ENCODE measurements at places on chromosomes 2 and 18.

DNA sequence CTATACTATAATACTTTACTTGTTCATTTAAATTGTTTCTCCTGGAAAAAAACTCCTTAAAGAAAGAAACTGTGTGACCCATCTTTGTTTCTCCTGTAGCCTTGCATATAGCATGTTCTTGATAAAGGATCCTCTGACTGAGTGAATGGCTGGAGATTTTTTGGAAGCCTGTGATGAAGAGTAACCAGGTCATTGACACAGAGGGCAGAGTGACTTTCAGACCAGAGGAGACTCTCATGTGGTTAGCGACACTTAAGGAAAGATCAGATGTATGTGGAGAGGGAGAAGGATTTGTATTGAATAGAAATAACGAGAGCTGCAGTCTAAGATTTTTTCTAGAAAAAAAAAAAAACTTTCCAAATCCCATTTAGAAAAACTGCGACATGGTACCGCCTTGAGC, 85.5 kb downstream of the TRIM43 start:
- DNase-seq, result no peak

DNA sequence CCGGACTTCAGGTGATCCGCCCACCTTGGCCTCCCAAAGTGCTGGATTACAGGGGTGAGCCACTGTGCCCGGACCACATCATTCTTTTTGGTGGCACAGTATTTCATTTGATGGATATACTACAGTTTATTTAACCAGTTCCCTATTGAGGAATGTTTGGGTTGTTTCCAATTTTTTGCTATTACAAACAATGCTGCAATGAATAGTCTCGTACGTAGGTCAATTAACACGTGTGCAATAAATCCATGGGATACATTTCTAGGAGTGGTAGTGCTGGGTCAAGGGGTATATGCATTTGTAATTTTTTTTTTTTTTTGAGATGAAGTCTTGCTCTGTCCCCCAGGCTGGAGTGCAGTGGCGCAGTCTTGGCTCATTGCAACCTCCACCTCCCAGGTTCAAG, 28.4 kb upstream of the XPO1 start:
- no peak for DNase-seq

GRCh38 chr2:74843899-74844298, 10.0 kb downstream of the HK2 start:
- peak; percentile 47 for DNase-seq

DNA sequence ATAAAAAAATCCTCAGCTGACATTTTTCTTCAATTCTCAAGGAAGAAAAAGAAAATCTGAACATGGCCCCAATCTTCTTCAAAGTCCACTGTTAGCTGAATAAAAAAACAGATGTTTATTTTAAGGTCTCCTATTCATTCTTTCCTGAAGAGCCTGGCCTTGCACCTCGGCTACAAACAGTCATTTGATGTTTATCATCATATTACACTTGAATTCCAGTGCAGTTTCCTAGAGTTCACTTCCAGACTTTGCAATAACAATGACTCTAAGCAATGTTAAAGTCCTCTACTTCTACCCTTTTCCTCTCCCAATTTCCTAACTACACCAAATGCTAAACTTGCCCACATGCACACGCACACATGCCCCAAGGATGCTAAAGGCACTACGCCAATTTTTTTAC, 70.1 kb downstream of the NOL10 start:
- DNase-seq, result no peak

DNA sequence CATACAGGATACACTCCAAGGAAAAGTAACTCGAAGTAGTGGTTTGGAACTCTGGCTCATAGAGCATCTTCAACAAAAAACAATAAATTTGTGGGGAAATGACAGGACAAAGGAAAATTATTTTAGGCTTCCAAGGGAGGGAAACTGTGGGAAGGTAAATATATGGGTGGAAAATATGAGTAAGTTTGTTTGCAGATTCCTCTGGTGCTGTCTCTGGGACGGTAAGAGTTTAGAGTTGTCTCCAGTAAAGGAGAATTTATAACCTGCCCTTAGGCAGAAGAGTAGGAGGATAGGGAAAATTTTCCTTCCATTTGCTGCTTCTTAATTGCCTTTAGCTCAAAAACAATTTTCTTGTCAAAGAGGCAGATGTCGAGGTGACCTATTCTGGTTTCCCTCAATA, 19.3 kb downstream of the HNMT start:
- no peak for DNase-seq

GRCh38 chr2:17461087-17461475, 57.2 kb downstream of the RAD51AP2 start:
- no peak for DNase-seq

GRCh38 chr2:150371044-150371818, 116.2 kb downstream of the RND3 start:
- no peak for DNase-seq

- no peak for DNase-seq
These were observed 71.7 kb downstream of the POLR1A start for GRCh38 chr2:86033751-86034692.

DNA sequence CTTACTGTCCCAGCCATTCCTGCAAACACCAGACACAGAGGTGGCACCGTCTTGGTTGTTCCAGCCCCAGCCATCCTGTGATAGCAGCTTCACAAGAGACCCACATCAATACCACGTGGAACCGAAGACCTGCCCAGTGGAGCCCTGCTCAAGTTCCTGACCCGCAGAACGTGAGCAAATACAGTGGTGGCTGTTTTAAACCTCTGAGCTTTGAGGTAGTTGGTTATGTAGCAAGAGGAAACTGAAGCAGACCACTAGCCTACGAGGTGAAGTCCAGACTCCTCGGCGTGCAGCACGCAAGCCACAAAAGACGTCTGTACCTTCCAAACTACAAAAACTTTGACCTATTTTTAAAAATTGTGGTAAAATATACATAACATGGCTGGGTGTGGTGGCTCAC, 96.1 kb upstream of the ODC1 start:
- peak; percentile 19 for DNase-seq

GRCh38 chr2:218031771-218032257, 29.0 kb upstream of the TNS1 start:
- no peak for DNase-seq

- DNase-seq, result no peak
These were observed 205.3 kb downstream of the ANAPC1 start for GRCh38 chr2:111678651-111679050.

DNA sequence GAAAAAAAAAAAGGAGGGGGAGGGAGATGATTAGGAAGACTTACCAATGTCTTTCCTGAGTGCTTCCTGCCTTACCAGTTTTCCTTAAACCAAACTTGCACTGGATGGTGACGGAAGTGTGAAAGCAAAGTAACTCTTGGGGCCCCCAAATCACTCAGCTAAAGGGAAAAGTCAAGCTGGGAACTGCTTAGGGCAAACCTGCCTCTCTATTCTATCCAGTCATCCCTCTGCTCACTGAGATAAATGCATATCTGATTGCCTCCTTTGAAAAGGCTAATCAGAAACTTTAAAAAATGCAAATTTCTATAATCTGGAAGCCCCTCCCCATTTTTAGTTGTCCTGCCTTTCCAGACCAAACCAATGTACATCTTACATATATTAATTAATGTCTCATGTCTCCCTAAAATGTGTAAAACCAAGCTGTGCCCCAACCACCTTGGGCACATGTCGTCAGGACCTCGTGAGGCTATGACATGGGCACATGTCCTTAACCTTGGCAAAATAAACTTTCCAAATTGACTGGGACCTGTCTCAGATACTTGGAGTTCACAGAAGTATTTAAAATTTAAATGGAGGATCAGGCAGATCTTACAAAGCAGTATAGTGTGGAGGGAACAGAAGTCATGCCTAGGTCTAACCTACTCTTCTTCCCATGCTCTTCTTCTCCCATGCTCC, 7.2 kb upstream of the CYBRD1 start:
- no peak for DNase-seq

- peak; percentile 42 for DNase-seq
These were observed 7.5 kb downstream of the GALNT1 start for GRCh38 chr18:35588995-35589394.

GRCh38 chr2:190583507-190584337, 49.2 kb upstream of the NEMP2 start:
- DNase-seq, result no peak

- DNase-seq, result no peak
These were observed 20.7 kb downstream of the LIPG start for GRCh38 chr18:49582579-49582978.

- DNase-seq, result no peak
These were observed 3.7 kb downstream of the FTCDNL1 start for GRCh38 chr2:199847181-199847864.

- DNase-seq, result peak; percentile 48
These were observed 143.6 kb upstream of the MAP3K20 start for GRCh38 chr2:172931918-172932520.

DNA sequence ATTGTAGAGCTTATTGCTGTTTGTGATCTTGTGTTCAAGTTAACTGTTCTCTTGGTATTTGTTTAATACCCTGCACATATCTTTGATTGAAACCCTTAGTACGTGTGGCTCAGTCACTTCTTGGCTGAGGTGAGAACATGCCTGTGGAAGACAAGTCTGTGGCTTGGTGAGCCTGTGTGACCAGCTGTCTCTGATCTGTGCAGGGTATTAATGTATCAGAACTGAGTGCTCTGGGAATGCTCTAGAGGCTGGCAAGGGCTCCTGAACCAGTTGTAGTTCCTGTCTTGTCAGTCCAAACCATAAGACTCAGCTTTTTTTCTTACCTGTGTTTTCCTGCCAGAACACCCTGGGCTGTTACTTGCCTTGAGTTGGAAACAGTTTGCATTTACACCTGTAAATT, 52.4 kb upstream of the EPHA4 start:
- DNase-seq, result no peak

GRCh38 chr2:41835401-41835800, 212.4 kb upstream of the PKDCC start:
- no peak for DNase-seq

DNA sequence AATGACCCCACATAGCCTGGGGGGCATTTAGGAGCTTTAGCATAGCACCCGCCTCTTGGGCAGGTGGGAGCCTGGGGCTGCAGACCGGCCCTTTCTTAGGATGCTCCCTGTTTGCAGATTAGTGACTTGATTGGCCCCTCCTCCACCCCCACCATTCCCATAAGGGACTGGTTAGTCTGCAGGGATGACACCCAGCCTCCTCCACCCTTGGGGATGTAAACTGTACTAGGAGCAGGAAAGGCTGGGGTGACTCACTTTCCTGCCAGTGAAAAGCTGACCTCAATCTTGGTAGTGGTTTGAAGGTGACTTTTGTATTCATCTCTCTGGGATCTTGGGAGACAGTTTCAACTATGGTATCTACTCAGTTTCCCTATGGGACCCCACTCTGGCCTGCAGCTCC, 24.2 kb downstream of the CTIF start:
- no peak for DNase-seq

- DNase-seq, result no peak
These were observed 57.5 kb downstream of the TANK start for GRCh38 chr2:161217597-161218185.

GRCh38 chr2:8267048-8267447, 414.8 kb upstream of the ID2 start:
- DNase-seq, result no peak

DNA sequence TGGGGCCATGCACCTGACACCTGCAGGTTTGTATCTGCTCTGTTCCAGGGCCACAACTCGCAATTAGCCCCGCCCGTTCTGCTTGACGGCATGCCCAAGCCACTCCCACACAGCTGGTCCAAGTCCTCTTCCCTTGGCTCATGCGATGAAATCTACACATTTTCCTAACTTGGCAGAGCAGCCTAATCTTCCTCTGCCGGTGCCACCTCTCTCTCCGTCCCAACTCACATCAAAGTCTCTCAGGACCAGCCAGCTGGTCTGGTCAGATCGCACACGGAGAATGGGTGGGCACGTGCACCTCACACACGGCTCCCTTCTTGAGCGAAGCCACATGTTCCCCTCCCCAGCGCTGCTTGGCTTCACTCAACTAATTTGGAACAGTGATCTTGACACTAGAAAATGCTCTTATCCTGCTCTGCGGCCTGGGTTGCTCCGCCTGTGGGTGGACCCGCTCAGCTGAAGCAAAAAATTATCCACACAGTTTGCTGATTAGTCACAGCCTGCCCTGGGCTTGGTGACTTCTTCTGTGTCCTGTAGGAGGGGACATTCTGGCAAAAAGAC, 176.7 kb downstream of the NRP2 start:
- no peak for DNase-seq

DNA sequence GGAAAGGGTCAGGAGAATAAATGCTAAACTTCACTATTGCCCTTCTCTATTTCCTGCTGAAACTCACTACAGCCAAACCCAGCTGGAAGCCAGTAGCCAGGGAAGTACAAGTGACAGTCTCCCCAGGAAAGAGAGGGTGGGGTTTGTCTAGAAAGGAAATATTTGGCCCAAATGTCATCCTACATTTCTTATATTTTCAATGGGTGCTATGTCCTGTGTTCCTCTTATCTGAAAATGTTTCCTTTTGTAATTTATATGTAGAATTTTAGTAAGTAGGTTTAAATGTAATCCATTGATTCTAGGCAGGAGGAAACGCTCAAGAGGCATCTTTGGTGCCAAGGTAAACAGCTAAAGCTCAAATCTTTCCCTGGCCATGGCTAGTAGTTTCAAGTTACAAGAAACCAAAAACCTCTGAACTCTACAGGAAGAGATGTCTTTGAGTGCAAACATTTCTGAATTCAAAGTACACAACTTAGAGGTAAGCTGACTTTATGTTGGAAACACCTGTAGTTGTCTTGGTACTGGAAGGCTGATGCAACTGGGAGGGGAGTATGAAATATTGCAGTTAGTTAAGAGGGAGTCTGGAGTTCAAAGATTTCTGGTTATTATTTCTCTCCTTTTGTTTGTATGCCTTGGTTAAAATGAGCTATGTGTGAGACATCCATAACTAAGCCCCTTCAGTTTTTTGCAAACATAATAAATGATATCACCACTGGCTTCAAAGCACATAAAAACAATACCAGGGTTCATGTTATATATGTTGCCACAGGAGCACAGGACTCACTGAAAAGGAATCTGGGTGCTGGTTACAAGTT, 356.1 kb upstream of the ZC3H15 start:
- DNase-seq, result no peak

GRCh38 chr2:101107241-101107640, 43.9 kb downstream of the TBC1D8 start:
- DNase-seq, result no peak

GRCh38 chr18:41594582-41594981, 360.5 kb upstream of the PIK3C3 start:
- no peak for DNase-seq

DNA sequence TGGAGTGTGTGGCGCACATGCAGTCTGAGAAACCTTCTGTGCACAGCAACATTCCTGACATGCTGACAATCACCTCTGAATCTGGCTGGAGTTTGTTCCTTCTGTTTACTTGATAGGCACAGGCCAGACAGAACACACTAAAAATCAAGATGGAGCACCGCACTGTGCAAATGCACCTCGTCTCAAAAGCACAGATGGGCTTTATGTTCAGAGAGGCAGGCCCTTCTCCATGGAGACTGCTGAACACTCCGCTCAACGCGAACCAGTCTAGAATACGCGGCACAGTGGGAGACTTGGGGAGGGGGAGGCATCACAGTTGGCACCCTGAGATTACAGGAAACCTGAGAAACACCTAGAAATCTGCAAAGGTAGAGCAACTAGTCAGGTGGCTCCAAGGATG, 58.4 kb upstream of the DNMT3A start:
- no peak for DNase-seq

- no peak for DNase-seq
These were observed 6.7 kb upstream of the SALL3 start for GRCh38 chr18:78972930-78973331.

Measured in CD4-positive, alpha-beta T cell treated with Interleukin-15 for 4 hours (primary cell).